ENCODE measurements at places on chromosomes 1 and 21.

- DNase-seq, result no peak
Measured at GRCh38 chr1:150257624-150258585, at the start of gene CA14. Gene CA14 (plus strand): TSS chr1:150257774. CDS start chr1:150258129, 355 bp downstream.

- DNase-seq, result no peak
Measured at GRCh38 chr1:39145331-39145965, 59.0 kb upstream of the MACF1 start.

DNA sequence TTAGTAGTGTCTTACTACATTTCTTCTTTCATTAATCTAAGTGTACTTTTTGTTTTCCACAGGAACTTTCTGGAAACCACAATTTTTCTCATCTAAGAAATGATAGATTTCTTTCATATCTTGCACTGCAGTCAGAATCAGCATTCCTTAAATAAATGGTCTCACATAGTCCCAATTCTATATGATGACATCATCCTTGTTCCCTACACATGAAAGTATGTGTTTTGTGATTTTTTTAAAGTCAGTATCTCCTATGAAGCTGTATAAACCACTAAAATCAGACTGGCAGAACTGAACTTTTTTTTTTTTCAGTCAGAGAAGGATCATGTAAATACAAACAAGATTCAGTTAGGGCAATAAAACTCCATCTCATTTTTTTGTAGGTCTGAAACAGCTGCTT is 742.6 kb upstream of the CXADR start:
- DNase-seq, result no peak

DNA sequence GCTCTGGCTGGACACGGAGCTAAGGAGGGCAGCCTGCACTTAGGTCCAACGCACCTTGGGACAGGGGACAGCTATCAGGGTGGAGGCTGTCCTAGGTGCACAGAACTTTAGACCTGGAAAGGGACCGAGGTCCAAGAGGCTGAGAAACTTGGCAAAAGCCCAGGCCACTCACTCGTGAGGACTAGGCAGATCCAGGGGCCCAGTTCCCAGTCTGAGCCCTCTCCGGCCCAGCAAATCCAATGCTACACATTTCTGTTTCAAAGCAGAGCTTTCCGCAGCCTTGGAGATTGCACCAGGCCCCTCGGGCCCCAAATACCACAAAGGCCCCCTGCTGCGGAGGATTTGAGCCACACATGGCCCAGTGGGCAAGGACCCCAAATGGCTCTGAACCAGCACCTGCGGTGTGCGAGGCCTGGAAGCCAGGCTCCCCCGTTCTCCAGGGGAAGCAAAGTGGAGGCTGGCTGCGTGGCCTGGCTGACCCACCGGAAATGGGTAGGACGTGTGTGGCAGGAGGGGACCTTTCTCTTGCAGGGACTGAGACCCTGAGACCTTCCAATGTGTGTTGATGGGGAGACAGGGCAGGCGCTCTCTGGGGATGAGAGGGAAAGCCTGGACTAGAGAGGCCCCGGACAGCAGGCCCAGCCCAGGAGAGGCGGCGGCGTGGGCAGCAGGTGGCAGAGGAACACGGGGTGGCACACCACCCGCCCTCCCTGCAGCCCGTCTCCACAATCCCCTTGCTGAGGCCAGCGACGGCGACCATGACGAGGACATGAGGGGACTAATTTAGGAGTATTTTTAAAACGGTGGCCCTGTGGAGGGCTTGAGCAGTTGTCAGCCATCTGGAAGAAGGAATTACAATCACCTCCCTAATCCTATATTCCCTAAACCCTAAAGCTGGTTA is 118.7 kb downstream of the CASZ1 start:
- no peak for DNase-seq

GRCh38 chr1:85320371-85321131 is 44.1 kb upstream of the BCL10 start:
- no peak for DNase-seq

DNA sequence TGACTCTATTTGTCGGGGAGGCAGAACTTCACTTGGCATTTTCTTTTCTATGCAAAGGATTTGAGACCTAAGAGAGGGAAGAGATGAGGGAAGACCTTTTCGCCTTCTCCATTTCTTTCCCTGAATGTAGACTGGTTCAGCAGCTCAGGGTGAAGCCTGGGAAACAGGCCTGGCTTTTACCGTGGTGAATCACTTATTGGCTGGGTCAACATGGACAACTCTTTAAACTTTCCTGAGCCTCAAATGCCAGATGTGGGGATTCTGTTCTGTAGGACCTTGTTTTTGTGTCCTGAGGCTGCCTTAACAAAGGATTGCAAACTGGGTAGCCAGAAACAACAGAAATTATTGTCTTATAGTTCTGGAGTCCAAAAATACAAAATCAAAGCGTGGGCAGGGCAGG is 455.8 kb upstream of the VAMP3 start:
- no peak for DNase-seq

DNA sequence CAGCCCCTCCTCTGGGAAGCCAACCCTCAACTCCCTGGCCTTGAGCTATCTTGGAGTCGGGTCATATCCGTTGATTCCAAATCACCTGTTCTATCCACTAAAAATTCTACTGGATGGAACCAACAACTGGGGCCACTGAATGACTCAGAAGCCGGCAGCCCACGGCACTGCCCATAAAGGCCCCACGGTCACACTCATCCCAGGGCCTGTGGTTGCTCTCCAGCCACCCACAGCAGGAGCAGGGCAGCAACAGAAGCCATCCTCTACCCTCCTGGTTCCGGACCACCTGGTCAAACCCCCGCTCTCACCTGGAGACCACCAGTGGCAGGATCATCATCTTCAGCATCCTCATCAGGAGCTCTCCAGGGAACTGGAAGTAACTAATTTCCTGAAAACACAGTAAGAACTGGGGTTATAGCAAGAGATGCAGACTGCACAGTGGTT is 8.4 kb downstream of the SLC1A7 start:
- no peak for DNase-seq

- DNase-seq, result no peak
Measured at GRCh38 chr1:9025449-9025848, 774 bp downstream of the SLC2A7 start.

DNA sequence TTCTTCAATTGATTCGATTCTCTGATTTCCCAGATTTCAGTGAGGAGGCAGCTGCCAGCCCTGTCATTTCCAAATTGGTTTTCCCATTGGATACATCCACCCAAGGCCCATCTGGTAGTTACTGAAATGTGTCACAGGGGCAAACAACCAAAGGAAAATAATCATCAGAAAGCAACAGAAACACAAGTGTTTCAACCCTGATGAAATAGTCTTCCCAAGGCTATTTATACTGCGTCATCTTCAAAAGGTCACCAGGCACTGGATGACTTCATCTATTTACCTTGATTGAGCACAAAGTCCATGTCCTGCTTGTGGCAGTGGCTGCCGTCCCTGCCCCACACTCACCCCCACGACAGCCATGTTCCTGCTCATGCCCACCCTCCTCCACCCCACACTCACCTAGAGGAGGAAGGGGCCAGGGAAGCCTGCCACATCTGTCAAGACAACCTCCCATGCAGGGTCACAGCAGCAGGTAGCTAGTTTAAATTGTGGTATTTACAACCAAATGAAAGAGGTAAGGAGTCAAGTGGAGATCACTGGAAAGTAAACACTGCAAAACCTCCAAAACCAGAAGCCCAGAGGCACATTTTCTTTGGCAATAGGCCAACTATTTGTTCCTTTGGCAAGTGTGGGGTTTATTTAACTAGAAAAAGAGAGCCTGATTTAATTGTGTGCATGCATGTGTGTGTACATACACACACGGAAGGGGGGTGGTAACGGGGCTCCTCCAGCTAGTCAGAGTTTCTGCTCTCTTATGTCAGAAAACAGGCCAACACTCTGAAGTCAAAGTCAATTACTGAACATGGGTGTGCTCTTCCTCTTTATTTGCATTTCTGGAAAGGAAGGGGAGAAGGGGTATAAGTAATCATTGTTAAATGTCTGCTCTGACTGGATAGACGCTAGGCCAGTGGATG is 49.5 kb upstream of the RAB4A start:
- DNase-seq, result peak; percentile 68

GRCh38 chr21:33458861-33459260 is 20.9 kb downstream of the TMEM50B start:
- no peak for DNase-seq

- DNase-seq, result no peak
Measured at GRCh38 chr21:28344985-28345384, 647.7 kb downstream of the LTN1 start.

DNA sequence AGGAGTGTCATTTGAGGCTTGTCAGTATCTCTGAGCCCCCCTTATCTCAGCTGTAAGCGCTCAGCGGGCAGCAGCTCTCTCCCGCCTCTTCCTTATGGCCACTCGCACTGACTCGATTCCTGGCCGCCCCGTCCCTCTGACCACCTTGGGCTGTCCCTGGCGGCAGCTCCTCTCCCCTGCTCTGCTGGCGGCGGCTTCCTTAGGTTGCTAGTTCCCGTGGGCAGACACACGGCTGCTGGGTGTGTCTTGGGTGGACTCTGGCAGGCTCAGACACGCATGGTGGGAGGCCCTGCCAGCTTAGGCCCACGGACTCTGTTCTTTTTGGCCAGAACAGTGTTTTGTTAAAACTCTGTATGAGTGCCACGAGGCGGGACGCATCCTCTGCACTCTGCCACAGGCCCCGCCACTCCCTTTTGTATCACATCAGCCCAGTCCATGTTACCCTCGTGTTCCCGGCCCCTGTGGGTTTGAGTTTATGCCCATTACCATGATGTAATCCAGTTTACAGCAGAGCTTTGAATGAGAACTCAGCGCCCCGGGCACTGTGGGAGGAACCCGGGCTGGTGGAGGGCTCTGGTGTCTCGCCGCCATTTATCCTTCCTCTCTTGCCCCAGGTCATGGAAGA is 45.9 kb downstream of the COQ8A start:
- DNase-seq, result no peak

GRCh38 chr1:108560189-108560873 is 431 bp downstream of the EEIG2 start:
- DNase-seq, result no peak

DNA sequence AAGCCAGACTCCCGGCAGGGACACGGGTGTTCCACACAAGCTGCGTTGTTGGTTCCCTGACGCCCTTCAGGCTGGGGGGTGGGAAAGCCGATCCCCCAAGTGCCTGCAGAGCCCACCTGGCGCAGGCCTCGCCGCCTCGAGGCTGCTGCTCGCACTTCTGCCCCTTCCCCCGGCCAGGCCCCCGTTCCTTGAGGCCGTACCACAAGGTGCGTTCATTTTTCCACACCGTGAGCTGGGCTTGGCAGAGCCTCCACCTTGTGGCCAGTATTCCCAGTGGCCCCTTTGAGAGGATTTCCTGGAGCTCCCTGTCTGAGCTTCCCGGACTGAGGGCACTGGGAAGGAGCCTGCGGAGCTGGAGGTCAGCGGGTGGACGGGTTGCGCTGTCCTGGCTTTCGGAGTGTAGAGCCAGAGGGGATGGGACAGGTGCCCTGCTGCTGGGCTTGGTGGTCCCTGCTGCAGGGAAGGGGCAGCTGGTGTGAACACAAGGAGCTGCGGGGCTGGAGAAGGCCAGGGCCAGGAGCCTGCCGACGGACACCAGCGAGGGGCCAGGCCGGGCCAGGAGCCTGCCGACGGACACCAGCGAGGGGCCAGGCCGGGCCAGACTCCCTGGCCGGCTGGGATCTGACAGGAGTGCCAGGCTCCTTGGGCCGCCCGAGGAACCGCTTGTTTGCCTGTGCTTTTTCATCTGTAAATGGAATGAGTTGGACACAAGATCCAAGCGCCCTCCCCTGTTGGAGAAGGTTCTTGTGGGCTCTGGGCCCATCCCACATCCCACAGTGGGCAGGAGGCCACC is 18.4 kb downstream of the PDXK start:
- DNase-seq, result no peak

DNA sequence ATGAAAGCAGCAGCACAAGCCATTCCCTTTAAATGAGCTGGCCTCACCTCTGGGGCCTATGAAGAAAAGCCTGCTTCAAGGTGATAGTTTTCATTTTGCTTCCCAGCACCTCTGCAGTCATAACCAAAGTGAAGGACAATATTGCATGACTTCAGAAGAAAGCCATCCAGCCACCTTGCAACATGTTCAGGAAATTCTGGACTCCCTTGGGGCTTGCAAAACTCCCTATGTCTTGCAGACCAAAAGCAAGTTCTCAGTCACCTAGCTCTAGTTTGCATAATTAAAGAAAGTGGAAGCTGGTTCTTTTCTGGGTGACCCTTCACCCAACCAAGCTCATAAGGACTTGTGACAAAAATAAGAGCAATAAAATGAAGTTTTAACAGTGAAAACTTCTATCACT is 87.6 kb downstream of the GFI1 start:
- DNase-seq, result no peak

DNA sequence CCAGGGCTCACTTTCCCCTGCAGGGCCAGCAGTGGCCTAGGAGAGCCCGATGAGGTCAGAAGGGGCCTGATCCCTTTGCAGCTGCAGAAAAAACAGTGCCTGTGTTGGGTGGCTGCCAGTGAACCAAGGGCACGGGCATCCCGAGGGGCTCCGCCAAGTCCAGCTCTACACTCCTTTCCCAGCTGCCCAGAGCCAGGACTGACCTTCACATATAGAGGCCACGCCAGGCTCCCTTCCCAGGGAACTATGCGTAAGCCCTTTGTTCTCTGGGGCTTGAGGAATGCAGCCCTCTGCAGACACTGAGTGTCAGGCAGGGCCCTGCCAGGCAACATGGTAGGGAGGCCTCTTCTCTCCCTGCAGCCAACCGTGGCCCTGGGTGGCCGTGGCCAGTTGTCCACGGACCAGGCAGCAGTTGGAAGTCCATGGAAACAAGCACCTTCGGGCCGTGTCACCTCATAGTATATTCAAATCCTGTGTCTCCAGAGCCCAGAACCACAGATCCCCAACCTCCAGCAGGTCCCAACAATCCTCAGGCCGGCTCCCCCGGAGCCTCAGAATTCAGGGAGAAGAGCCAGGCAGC is 194.0 kb downstream of the NPHP4 start:
- no peak for DNase-seq

DNA sequence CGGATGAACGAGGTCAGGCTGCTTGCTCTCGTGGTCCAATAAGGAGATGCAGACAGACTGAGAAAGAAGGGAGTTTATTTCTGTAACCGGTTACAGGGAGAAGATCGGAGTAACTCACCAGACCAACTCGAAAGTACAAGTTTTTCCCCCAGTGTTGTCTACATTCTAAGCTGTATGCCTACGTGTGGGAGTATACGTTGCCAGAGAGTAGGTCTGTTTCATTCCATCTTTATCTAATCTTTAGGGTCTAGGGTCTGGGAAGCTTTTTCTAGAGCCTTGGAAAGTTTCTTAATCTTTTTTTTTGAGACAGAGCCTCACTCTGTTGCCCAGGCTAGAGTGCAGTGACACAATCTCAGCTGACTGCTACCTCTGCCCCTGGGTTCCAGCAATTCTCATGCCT is 4.7 kb upstream of the PADI1 start:
- DNase-seq, result no peak

DNA sequence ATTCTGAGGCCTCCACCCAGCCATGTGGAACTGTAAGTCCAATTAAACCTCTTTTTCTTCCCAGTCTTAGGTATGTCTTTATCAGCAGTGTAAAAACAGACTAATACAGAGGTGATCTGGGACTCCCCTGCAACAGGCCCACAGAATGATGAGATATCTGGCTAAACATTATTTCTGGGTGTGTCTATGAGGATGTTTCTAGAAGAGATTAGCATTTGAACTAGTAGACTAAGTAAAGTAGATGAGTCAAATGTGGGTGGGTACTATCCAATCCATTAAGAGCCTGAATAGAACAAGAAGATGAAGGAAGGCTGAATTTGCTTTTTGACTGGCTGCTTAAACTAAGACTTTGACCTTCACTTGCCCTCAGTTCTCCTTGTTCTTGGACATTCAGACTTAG is 396.5 kb upstream of the LRRC7 start:
- DNase-seq, result no peak
